ENCODE measurements at places on chromosomes 5 and 9.

GRCh38 chr9:34124926-34125325 is 1.6 kb downstream of the DCAF12 start:
- no peak for DNase-seq

GRCh38 chr9:4799775-4800174 is 7.0 kb downstream of the RCL1 start:
- no peak for DNase-seq

- no peak for DNase-seq
These were observed 227.0 kb downstream of the FSTL4 start for GRCh38 chr5:133385346-133385745.

- no peak for DNase-seq
These were observed 586.2 kb downstream of the ZNF608 start for GRCh38 chr5:124160265-124160664.
